ENCODE measurements at places on chromosomes 6 and 20.

- DNase-seq, result no peak
These were observed 24.5 kb upstream of the RTF2 start for GRCh38 chr20:56443654-56444540.

- no peak for DNase-seq
These were observed 569.8 kb downstream of the QKI start for GRCh38 chr6:163984124-163984936.

DNA sequence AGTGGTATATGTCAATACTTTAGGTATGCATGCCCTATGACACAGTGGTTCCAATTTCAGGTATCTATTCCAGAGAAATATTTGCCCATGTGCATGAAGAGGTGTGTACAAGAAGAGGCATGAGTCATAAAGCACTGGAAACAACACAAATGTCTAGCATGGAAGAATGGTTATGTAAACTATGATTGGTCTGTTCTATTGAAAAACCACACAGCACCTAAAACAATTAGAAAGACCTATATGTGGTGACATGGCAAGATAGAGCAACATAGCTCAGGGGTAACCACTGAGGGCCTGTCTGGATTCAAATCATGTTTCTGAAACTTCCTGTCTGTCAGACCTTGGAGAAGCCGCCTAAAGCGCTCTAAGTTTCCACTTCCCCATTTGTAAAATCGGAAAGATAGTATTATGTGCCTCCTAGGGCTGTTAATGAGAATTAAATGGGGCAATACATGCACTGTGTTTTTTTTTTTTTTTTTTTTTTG, 76.0 kb upstream of the SHLD1 start:
- no peak for DNase-seq

- DNase-seq, result no peak
These were observed 5.4 kb downstream of the GLP1R start for GRCh38 chr6:39053854-39054576.

GRCh38 chr6:110334423-110335180, 23.5 kb downstream of the METTL24 start:
- no peak for DNase-seq

DNA sequence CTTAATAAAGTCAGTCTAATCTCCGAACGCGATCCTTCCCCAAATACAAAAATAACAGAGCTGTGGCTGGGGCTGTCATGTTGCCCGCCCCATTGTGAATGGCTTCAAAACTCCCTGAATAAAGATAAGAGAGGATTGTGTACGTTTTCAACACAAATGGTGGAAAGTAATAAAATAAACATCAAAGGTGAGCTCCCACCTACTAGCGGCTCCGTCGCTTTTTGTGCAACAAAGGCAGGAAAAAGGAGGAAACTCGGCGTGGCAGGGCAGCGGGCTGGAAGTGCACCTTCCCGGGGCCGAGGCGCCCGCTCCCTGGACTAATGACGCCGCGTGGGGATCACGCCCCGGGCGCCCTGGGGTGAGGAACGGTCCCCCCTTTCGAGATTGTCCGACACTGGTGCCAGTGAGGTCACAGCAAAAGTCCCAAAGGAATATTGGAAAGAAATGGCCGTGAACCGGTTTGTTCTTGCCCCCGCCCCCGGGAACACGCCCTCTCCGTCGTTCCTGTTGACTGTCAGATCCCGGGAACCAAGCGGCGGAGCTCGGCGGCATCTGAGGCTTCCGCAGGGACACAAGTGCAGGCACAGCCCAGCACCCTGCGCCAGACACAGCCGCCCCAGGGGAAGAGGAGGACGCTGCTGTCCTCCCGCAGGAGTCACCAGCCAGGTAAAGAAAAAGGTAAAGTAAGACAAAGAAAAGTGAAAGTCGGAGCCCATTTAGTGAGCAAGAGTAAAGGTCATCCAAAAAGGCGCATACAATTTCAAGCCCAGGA, 1.1 kb upstream of the FOXQ1 start:
- DNase-seq, result no peak

- peak; percentile 25 for DNase-seq
These were observed 189.6 kb downstream of the ADAT2 start for GRCh38 chr6:143260857-143261256.

DNA sequence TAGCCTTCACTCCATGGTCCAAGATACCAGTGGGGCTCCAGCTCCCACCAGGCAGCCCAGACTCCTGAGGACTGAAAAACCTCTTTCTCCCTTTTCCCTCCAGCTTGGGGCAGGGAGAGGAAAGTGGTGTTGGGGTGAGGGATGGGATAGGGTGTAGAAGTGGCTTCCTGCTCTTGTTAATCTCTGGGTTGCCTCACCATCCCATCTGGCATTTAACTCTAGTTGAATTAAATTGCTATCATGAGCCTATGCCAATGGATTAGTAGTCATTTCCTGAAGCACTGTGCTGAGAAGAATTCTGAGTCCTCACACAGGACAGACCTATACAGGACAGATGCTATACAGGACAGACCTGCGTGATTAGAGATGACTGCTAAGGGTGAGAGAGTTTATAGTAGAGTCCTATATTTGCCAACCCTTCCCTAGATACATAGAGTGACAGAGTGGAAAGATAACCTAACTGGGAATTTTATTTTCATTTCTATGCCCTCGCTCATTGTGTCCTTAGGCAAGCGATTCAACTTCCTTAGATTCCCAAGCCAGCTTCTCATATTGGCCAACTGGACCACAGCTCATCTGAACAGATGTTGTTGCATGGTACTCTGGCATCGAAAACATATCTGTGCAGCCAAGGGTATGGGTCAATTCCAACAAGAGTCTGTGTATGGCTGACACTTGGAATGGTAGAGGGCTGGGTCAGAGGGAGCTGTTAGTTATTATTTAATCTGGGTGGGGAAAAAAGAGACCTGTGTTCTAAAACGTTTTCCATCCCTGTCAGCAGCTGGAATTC, 42.8 kb downstream of the MCHR2 start:
- DNase-seq, result no peak

- DNase-seq, result no peak
These were observed 352.5 kb downstream of the CDH26 start for GRCh38 chr20:60310560-60311349.

- DNase-seq, result no peak
These were observed 117.2 kb upstream of the ESR1 start for GRCh38 chr6:151690303-151690702.

GRCh38 chr6:138307352-138307751, 70.4 kb upstream of the SMIM28 start:
- no peak for DNase-seq

DNA sequence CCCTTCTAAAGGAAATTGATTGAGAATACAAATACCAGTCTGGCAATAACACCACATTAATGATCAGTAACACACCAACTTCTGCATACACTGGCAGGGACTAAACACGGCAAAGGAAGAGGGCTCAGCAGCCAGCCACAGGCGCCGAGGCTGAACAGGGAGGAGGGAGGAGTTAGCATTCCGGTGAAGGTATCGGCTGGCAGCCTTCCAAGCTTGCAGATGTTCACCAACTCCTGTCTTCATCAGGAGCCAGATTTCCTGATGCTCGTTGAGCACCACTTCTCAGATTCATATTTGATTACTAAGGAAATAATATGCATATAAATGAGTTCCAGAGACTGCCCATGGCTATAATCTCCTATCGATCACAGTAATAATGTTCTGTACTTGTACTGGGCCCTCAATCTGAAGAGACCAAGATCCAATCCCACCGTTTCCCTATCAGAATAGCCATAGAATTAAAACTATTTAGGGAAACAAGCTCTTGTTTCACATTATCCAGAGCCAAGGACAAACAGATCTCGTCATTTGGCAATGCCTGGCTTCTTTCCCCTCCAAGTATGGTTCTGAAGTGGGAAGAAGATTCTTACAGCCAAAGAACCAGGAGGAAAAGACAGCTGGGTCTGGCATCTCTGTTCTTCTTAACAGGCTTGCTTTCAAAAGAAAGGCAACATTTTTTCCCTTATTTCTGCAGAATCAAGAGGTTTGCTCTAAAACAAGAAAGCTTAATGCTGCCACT, 42.2 kb downstream of the GFOD1 start:
- no peak for DNase-seq

DNA sequence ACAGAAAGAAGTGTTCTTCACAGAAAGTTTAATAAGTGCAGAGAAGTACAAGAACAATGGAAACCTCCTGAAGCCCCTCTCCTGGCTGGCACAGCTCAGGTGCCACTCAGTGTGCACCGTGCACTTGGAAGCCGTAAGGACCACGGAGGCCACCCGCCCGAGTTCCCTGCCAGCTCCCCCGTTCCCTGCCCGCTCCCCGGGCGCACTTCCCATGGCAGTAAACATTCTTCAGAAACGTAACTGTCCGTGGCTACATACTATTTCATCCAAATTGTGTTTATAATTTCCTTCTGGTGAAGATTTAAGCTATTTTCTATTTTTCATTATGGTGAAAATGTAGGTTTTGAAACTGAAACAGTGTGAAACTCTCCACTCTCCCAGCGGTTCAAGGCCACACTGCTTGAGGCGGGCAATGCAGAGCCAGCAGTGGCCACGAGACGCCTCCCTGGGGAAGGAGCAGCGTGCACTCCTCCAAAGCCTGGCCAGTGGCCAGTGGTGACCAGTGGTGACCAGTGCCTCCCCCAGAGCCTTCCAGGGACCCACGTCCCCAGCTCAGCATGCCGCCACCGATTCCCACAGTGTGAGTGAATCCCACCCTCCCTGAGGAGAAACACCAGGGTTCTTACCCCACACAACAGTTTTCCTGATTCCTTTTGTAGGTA, 46.4 kb downstream of the TAF4 start:
- DNase-seq, result no peak
